ENCODE measurements at places on chromosomes 7 and 10. TPM values are rescaled to one million over a fixed set of nuclear protein-coding genes. Genes with fewer than 3 reads are reported as not detected.

Gene MLXIPL
- total RNA-seq: 0.87 TPM

Gene MYL7
- not detected for total RNA-seq

Gene HOXA7
- not detected for total RNA-seq

Gene CCDC172
- not detected for total RNA-seq

- no peaks in the 10 kb centered on the region for H3K4me1 ChIP-seq
- no peaks in the 10 kb centered on the region for H3K27me3 ChIP-seq
- no peak overlapping the region for H3K4me3 ChIP-seq
- H3K36me3 ChIP-seq: no peaks in the 10 kb centered on the region
Measured at GRCh38 chr7:94060752-94061151, 56.6 kb upstream of the BET1 start.

GRCh38 chr7:8277394-8277982 is 15.5 kb upstream of the ICA1 start:
- H3K4me3 ChIP-seq: no peak overlapping the region
- H3K27ac ChIP-seq: no peak overlapping the region
- no peaks in the 10 kb centered on the region for H3K4me1 ChIP-seq
- no peaks in the 10 kb centered on the region for H3K36me3 ChIP-seq

DNA sequence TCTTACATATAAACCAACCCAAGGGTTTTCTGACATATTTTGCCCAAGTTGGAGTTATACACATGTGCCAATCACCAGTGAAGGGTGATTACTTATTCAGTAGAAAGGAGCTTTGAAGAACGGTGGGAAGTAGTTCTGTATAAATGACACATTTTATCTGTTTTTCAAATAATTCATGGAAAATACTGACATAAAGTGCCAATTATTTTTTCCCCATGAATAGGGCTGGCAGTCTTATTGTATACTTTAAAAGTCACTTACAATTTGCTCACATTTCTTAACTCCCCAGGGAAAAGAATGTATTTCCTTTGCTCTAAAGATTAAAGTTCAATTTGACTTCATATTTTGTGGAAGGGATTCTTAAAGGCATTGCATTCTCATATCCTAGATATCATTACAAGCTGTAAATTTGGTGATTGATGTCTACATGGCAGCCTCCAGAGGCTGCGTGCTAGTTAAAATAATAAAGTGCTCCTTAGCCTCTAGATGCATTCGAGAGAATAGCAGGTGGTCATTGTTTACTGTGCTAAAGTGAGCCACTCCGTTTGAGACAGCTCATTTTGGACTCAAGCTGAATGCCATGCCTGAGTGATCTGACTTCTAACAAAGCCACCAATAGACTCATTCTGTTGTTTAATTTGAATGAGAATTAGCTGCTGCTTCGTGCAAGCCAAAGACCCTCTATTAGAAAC is 148.8 kb upstream of the NRP1 start:
- H3K27ac ChIP-seq: peak overlapping the region; percentile 26
- H3K36me3 ChIP-seq: no peaks in the 10 kb centered on the region
- peaks cover 41% of the 10 kb centered on the region for H3K4me1 ChIP-seq
- H3K4me3 ChIP-seq: no peak overlapping the region
- DNase-seq: peak; percentile 90
- no peaks in the 10 kb centered on the region for H3K27me3 ChIP-seq

DNA sequence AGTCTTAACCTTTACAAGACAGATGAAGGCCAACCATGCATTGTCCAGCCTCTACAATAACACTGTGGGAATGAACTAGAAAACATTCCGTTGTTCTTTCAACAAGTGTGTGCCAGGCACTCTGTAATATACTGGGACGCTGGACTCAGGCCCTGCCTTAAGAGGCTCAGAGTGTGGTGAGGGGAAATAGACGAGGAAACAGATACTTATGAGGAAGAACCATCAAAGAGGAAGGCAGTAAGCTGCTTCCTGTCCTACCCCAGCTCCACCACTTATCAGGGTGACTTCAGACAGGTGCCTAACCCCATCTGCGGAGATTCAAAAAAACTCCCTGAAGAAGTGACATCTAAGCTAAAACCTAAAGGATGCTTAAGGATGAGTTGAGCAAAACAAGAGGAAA is 8.9 kb upstream of the TRIM8 start:
- no peak overlapping the region for H3K4me3 ChIP-seq
- no peaks in the 10 kb centered on the region for H3K36me3 ChIP-seq
- no peak overlapping the region for H3K27ac ChIP-seq
- H3K4me1 ChIP-seq: peaks cover 24% of the 10 kb centered on the region

- H3K4me1 ChIP-seq: peaks cover 55% of the 10 kb centered on the region
- no peaks in the 10 kb centered on the region for H3K27me3 ChIP-seq
- H3K36me3 ChIP-seq: no peaks in the 10 kb centered on the region
- no peak overlapping the region for H3K27ac ChIP-seq
- H3K4me3 ChIP-seq: no peak overlapping the region
Measured at GRCh38 chr10:11337516-11337915, 273.9 kb downstream of the USP6NL start.

DNA sequence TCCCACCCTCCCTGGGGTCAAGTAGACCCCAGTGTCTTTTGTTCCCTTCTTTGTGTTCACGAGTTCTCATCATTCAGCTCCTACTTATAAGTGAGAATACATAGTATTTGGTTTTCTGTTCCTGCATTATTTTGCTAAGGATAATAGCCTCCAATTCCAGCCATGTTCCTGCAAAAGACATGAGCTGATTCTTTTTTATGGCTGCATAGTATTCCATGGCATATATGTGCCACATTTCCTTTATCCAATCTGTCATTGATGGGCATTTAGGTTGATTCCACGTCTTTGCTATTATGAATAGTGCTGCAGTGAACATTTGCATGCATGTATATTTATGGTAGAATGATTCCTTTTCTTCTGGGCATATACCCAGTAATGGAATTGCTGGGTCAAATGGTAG is 28.3 kb upstream of the CAMK2B start:
- H3K4me3 ChIP-seq: no peak overlapping the region
- H3K36me3 ChIP-seq: no peaks in the 10 kb centered on the region
- no peak overlapping the region for H3K27ac ChIP-seq
- DNase-seq: no peak

GRCh38 chr10:88981435-88981834 is 9.2 kb upstream of the FAS start:
- H3K4me3 ChIP-seq: no peak overlapping the region
- H3K36me3 ChIP-seq: no peaks in the 10 kb centered on the region
- H3K27me3 ChIP-seq: no peaks in the 10 kb centered on the region
- no peak overlapping the region for H3K27ac ChIP-seq

DNA sequence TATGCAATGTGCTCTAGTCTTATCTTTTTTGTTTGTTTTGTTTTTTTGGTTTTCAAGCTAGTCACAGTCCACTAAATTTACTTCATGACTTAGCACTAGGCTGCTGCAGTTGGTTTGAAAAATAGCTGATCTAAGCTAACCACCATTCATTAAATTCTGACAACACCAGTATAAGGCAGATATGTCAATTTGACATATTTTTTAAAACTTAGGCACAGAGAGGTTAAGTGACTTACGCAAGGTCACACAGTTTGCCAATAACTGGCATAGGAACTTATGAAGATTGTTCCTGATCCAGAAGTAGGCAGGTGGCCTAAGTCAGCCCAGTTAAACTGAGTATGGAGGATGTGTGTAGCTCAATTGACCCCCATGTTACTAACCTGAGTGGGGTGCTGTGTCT is 377.3 kb upstream of the NFE2L3 start:
- no peak for DNase-seq
- H3K36me3 ChIP-seq: no peaks in the 10 kb centered on the region
- no peak overlapping the region for H3K27ac ChIP-seq
- peaks cover 10% of the 10 kb centered on the region for H3K4me1 ChIP-seq

DNA sequence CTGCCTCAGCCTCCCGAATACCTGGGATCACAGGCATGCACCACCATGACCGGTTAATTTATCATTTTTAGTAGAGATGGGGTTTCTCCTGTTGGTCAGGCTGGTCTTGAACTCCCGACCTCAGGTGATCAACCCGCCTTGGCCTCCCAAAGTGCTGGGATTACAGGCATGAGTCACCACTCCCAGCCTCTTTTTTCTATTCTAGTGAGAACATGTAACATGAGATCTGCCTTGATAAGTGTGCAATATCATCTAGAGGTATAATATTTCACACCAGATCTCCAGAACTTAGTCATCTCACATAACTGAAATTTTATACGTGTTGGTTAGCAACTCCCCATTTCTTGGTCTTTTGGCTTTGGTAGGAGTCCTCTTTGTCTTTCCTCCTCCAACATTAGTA is 656.9 kb downstream of the CNTNAP2 start:
- no peaks in the 10 kb centered on the region for H3K27me3 ChIP-seq
- H3K36me3 ChIP-seq: no peaks in the 10 kb centered on the region
- H3K4me1 ChIP-seq: no peaks in the 10 kb centered on the region

DNA sequence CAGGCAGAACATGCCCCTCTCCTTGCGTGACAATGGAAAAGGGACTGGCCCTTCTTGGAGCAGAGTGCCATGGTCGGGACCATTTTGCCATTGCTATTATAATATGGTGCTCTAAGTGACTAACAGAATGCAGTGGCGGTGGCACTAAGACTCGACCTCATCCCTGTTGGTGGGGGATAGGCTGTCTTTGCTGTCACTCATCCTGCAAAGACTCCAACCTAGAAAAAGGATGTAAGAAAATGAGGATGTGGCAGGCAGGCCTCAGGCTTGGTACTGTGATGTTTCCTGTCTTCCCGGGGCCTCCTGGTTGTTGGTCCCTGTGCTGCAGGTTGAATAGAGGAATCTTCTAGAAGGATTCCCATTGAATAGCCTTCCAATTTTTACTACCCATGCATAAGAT is 18.6 kb downstream of the BLNK start:
- H3K4me1 ChIP-seq: peaks cover 20% of the 10 kb centered on the region
- H3K27me3 ChIP-seq: no peaks in the 10 kb centered on the region
- no peaks in the 10 kb centered on the region for H3K36me3 ChIP-seq
- H3K27ac ChIP-seq: no peak overlapping the region
- H3K4me3 ChIP-seq: no peak overlapping the region
- DNase-seq: no peak

DNA sequence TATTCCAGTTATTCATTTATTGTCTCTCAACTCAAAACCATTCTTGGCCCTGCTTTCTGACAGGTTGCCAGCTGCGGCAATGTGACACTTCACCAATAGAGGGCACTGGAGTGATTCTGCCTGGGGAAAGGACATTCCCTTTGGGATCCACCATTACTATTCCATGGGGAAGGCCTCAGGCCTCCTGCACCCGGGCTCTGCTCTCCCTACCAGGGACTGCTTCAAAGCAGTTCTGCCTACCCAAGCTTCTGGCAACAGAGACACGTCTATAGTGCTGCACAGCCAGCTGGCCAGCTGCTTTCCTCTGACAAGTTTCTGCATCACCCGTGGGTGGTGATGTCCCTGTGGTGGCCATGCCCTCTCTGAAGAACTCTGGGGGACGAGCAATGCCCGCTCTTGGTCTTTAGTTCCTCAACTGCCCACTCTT is 163.8 kb downstream of the ELMO1 start:
- peak; percentile 66 for DNase-seq
- H3K4me3 ChIP-seq: no peak overlapping the region
- peaks cover 7% of the 10 kb centered on the region for H3K4me1 ChIP-seq
- no peaks in the 10 kb centered on the region for H3K27me3 ChIP-seq

DNA sequence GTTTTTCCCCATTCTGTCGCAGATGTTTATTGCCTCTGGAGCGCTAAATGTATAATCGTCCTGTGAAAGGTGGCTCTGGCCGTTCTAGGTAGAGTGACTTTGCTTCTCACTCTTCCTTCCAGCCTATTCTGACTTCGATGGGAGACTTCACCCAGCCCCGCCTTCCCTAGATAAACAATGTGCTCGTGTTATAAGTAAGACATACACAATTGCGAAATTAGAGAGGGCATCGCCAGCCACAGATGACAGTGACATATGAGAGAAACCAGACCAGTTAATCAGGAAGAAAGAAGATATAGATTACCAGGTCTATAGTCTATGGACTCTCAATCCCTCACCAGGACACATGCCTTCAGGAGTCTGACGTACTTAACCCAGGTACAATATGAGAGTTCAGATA is 1050.5 kb upstream of the AUTS2 start:
- H3K36me3 ChIP-seq: no peaks in the 10 kb centered on the region
- no peaks in the 10 kb centered on the region for H3K27me3 ChIP-seq

DNA sequence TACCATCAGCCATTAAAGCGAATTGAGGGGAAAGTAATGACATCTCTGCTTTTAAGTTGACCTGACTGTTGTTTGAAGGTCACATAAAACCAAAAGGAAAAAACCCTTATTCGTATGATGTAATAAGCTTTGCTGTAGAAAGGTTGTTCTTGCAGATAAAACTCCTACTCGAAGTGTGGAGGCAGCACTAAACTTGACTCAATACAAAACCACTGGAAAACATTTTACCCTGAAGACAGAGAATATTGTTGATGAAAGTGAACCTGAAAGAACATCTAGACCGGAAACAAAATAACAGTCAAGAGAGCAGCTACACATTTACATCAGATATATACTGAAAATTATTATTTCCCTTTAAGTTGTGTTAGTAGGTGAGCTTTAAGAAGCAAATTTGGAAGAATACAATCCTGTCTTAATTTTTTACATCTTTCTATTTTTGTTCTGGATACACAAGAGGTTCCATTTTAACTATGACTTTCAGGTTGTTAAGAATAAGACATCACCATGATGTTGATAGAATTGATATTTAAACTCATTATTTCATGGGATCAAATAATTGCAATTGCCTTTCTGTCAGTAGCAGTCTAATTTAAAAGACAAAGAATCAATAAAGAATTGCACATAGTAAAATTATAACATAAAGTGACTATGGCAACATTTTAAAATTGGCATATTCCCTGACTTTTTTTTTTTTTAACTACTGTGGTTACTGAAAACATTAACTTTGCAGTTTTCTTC is 6.4 kb downstream of the ETV1 start:
- DNase-seq: no peak
- H3K27me3 ChIP-seq: no peaks in the 10 kb centered on the region
- no peak overlapping the region for H3K27ac ChIP-seq

DNA sequence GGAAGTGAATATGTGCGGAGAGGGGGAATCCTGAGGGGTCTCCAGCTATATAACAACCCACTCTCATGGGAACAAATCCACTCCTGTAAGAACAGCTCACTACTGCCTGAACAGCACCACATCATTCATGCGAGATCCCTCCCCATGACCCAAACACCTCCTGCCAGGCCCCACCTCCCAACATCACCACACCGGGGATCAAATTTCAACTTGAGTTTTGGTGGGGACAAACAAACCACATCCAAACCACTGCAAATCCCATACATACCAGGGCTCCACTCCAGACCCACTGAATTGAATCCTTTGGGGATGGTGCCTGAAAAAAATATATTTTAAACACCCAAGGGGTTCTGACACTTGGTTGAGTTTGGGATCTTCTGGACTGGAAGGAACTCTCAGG is 181.5 kb upstream of the PLXNA4 start:
- H3K27ac ChIP-seq: no peak overlapping the region
- no peaks in the 10 kb centered on the region for H3K27me3 ChIP-seq
- H3K36me3 ChIP-seq: no peaks in the 10 kb centered on the region
- H3K4me3 ChIP-seq: no peak overlapping the region
- no peaks in the 10 kb centered on the region for H3K4me1 ChIP-seq

DNA sequence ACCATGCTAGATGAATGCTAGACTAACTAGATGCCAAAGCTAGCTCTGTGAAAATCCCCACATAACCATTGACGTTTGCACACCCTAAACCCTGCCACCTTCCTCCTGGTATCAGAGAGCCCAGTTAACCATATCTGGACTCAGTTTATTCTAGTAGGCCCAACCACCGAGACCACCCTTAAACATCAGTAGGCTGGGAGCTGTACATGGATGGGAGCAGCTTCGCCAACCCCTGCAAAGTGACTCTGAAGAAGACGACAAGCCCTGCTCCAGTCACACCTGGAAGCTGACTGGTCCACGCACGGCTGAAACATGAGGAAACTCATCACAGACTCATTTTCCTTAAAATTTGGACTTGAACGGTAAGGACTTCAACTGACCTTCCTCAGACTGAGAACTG is 4.4 kb upstream of the CYREN start:
- H3K4me3 ChIP-seq: no peak overlapping the region
- H3K4me1 ChIP-seq: peaks cover 11% of the 10 kb centered on the region
- no peak overlapping the region for H3K27ac ChIP-seq
- no peaks in the 10 kb centered on the region for H3K27me3 ChIP-seq
- H3K36me3 ChIP-seq: no peaks in the 10 kb centered on the region

All from neural progenitor cell (in vitro differentiated cells).